ENCODE measurements at places on chromosomes 2 and 18. TPM values are rescaled to one million over a fixed set of nuclear protein-coding genes. Genes with fewer than 3 reads are reported as not detected.

ERBB4 gene
- 0.04 TPM for total RNA-seq

GLB1L gene
- 2.3 TPM for total RNA-seq

NYAP2 gene
- not detected for total RNA-seq

RIT2 gene
- not detected for total RNA-seq

CAPG gene
- total RNA-seq = 301 TPM

FTCDNL1 gene
- 1.5 TPM for total RNA-seq

RSAD2 gene
- total RNA-seq = 4.3 TPM

DTNA gene
- 25.7 TPM for total RNA-seq

TACR1 gene
- total RNA-seq = 1.8 TPM

SPP2 gene
- total RNA-seq = not detected

UGT1A3 gene
- total RNA-seq = 7.6 TPM

GRB14 gene
- total RNA-seq = 1.2 TPM

ERLEC1 gene
- total RNA-seq = 17.6 TPM

SIX3 gene
- total RNA-seq = not detected

DPP4 gene
- total RNA-seq = not detected

C2orf78 gene
- total RNA-seq = not detected

ZC3H8 gene
- 30.2 TPM for total RNA-seq

RPS27A gene
- 594 TPM for total RNA-seq

BOK gene
- 53.4 TPM for total RNA-seq

MROH2A gene
- total RNA-seq = under 0.01 TPM

NDUFS1 gene
- total RNA-seq = 103 TPM

- no peak overlapping the region for H3K27ac ChIP-seq
- no peaks in the 10 kb centered on the region for H3K4me1 ChIP-seq
- H3K27me3 ChIP-seq = no peaks in the 10 kb centered on the region
- H3K36me3 ChIP-seq = no peaks in the 10 kb centered on the region
Observed at GRCh38 chr2:138712212-138712979, 67.8 kb downstream of the NXPH2 start.

DNA sequence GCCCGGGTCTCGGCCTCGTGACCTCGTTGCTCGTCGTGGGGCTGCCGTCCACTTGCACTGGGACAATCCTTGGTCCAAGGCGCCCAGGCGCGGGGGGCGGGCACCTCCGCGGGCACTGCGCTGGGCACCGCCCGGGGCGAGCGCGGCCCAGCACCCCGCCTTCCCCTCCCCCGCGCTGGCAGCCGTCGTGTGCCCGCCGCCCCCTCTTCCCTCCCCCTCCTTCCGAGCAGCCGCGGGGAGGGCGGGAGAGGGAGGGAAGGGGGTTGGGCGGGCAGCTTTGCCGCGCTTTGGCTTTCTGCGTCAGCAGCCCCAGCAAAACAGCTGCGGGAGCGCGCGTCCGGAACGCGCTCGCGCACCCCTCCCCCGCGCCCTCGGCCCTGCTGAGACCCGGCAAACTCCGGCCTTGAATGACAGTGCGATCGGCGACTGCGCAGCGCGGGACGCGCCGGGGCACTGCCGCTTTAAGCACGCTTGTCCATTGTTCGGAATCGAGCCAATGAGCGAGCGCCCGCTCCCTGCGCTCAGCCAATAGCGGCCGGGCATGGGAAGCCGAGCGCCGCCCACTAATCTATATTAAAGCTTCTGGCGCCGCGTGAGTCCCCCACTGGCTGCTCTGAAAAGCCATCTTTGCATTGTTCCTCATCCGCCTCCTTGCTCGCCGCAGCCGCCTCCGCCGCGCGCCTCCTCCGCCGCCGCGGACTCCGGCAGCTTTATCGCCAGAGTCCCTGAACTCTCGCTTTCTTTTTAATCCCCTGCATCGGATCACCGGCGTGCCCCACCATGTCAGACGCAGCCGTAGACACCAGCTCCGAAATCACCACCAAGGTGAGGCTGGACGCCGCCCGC lies at the start of gene PTMA:
TSS of gene PTMA (plus strand) at position 599 of the 846 bp plus-strand sequence. CDS start at position 781, 182 bp downstream.
- peak within 1 kb of the TSS; percentile 100 for H3K27ac ChIP-seq
- H3K4me1 ChIP-seq = peaks cover 28% of the 10 kb centered on the region
- no peaks in the 10 kb centered on the region for H3K27me3 ChIP-seq
- peaks cover 7% of the 10 kb centered on the region for H3K36me3 ChIP-seq
- peak within 1 kb of the TSS; percentile 92 for H3K4me3 ChIP-seq

GRCh38 chr2:26922405-26923188 lies 47.8 kb upstream of the MAPRE3 start:
- H3K4me3 ChIP-seq = no peak overlapping the region
- no peak for DNase-seq
- H3K4me1 ChIP-seq = peaks cover 6% of the 10 kb centered on the region

DNA sequence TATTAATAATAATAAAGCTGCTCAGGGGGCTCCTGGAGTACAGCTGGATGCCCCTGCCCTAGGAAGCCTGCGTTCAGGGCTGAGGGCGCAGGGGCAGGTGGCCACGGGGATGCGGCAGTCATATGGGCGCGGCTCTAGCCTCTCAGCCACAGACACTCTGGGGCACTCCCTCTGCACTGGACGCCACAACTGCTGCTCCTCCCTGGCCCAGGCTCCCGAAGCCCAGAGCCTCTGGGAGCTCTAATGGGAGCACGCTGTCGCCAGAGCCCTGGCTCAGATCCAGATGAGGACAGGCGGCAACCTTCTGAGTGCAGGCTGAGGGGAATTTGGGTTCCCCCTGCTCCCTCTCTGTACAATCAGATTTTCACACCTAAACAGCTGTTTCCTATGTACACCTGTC lies 93.6 kb downstream of the MTCL1 start:
- H3K27me3 ChIP-seq = no peaks in the 10 kb centered on the region
- H3K4me3 ChIP-seq = no peak overlapping the region
- no peaks in the 10 kb centered on the region for H3K4me1 ChIP-seq

GRCh38 chr2:200021449-200022114 lies 66.2 kb downstream of the MAIP1 start:
- no peak for DNase-seq
- no peaks in the 10 kb centered on the region for H3K36me3 ChIP-seq
- H3K27me3 ChIP-seq = no peaks in the 10 kb centered on the region
- H3K4me3 ChIP-seq = no peak overlapping the region
- H3K4me1 ChIP-seq = no peaks in the 10 kb centered on the region

DNA sequence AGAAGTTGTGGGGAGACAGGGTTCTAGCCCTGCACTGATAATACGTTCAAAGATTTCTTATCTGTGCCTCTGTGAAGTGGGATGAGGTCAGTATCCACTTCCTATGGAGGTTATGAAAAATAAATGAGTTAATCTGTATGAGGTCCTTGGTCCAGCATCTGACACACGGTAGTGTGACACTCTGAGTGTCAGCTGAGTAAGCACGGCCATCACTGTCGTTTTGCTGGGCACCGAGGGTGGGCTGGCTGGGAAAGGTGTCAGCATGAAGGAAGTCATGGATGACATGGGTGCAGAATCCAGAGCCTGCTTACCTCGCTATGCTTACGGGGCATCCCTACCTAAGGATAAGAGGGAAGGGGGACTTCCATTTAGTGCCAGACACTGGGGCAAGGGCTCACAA lies 150.3 kb downstream of the INHBB start:
- no peaks in the 10 kb centered on the region for H3K4me1 ChIP-seq
- no peak overlapping the region for H3K27ac ChIP-seq
- H3K4me3 ChIP-seq = no peak overlapping the region
- no peaks in the 10 kb centered on the region for H3K27me3 ChIP-seq

GRCh38 chr2:71646028-71646427 lies 192.7 kb downstream of the DYSF start:
- no peaks in the 10 kb centered on the region for H3K36me3 ChIP-seq
- no peak overlapping the region for H3K4me3 ChIP-seq
- no peak for DNase-seq
- peaks cover 7% of the 10 kb centered on the region for H3K4me1 ChIP-seq
- peak overlapping the region; percentile 36 for H3K27ac ChIP-seq

- no peaks in the 10 kb centered on the region for H3K4me1 ChIP-seq
- H3K27ac ChIP-seq = no peak overlapping the region
- no peaks in the 10 kb centered on the region for H3K27me3 ChIP-seq
- no peak overlapping the region for H3K4me3 ChIP-seq
- no peaks in the 10 kb centered on the region for H3K36me3 ChIP-seq
Observed at GRCh38 chr2:149451417-149452165, 121.2 kb downstream of the LYPD6 start.

DNA sequence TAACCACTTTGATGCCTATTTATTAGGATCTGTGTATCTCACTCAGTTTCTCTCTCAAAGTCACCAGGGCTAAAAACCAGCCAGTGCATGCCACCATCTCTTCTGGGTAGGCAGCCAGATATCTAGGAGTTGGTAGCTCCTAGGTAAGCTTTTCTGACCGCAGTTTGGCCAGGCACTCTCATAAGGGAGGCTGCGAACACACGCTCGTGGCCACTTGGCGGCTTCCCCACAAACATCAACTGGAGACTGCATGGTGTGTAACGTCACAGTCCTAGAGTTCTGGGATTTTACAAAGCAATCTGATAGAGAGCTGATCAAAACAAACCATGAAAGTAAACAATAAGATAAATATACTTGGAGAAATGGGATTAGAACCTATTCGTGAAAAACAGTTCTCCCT lies 424.3 kb upstream of the ACVR2A start:
- no peaks in the 10 kb centered on the region for H3K27me3 ChIP-seq
- H3K27ac ChIP-seq = no peak overlapping the region

- no peak overlapping the region for H3K27ac ChIP-seq
- H3K4me1 ChIP-seq = no peaks in the 10 kb centered on the region
Observed at GRCh38 chr2:182937870-182938269, 71.4 kb upstream of the FRZB start.

- H3K4me1 ChIP-seq = no peaks in the 10 kb centered on the region
- DNase-seq = no peak
- H3K27ac ChIP-seq = no peak overlapping the region
- no peaks in the 10 kb centered on the region for H3K36me3 ChIP-seq
Observed at GRCh38 chr18:39660141-39660540, 2094.5 kb upstream of the CELF4 start.

- no peaks in the 10 kb centered on the region for H3K27me3 ChIP-seq
- no peak overlapping the region for H3K27ac ChIP-seq
- H3K4me3 ChIP-seq = no peak overlapping the region
- DNase-seq = no peak
- no peaks in the 10 kb centered on the region for H3K36me3 ChIP-seq
- no peaks in the 10 kb centered on the region for H3K4me1 ChIP-seq
Observed at GRCh38 chr2:215764441-215765048, 248.8 kb downstream of the MREG start.

DNA sequence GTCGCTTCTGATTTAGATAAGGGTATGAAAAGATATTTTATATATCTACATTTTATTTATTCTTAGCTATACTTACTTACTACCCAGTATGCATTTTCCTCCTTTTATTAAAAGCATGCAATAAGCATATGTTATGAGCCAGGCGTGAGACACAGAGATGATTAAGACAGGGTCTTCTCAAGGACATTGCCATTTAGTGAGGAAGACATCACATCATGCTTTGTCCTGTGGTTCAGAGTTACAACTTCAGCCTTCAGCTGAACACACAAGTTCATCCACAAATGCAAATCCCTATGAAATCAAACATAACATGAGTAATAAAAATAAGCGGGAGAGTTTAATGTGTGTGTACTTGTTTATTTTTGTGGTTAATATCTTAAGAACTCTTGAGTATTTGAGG lies 30.2 kb downstream of the GRHL1 start:
- no peak overlapping the region for H3K27ac ChIP-seq
- peaks cover 85% of the 10 kb centered on the region for H3K36me3 ChIP-seq
- no peak overlapping the region for H3K4me3 ChIP-seq
- peaks cover 15% of the 10 kb centered on the region for H3K4me1 ChIP-seq
- no peak for DNase-seq
- H3K27me3 ChIP-seq = no peaks in the 10 kb centered on the region

GRCh38 chr2:239687441-239687840 lies 286.6 kb upstream of the HDAC4 start:
- no peaks in the 10 kb centered on the region for H3K4me1 ChIP-seq
- DNase-seq = no peak
- H3K27ac ChIP-seq = no peak overlapping the region
- no peaks in the 10 kb centered on the region for H3K27me3 ChIP-seq
- H3K4me3 ChIP-seq = no peak overlapping the region

GRCh38 chr18:25145731-25146511 lies 206.0 kb downstream of the ZNF521 start:
- no peaks in the 10 kb centered on the region for H3K36me3 ChIP-seq
- DNase-seq = no peak
- no peaks in the 10 kb centered on the region for H3K4me1 ChIP-seq
- H3K27me3 ChIP-seq = no peaks in the 10 kb centered on the region
- no peak overlapping the region for H3K4me3 ChIP-seq
- no peak overlapping the region for H3K27ac ChIP-seq
